Stimulated activated CD8-positive, alpha-beta memory T cell treated with anti-CD3 and anti-CD28 coated beads, Interleukin-4, amount 100 ng/mL, for 4 hours (primary cell): ENCODE measurements at places on chromosomes 1 and 21.

GRCh38 chr1:37477946-37478345 is 3.6 kb downstream of the ZC3H12A start:
- DNase-seq: no peak

DNA sequence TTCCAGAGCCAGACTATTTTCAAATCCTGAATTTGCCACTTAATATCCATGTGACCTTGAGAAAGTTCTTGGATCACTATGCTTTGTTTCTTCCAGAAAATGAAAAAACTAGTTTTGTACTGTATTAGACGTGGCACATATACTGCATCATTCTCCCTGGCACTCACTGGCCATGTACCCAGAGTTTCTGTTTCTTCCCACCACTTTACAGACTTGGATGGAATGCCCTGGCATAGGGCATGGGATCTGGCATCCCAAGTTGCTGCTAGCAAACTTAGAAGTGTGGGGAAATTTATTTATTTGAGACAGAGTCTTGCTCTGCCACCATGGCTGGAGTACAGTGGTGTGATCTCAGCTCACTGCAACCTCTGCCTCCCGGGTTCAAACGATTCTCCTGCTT is 10.0 kb downstream of the KLF18 start:
- DNase-seq: no peak

- no peak for DNase-seq
Measured at GRCh38 chr21:16571594-16571993, 841.8 kb downstream of the USP25 start.

DNA sequence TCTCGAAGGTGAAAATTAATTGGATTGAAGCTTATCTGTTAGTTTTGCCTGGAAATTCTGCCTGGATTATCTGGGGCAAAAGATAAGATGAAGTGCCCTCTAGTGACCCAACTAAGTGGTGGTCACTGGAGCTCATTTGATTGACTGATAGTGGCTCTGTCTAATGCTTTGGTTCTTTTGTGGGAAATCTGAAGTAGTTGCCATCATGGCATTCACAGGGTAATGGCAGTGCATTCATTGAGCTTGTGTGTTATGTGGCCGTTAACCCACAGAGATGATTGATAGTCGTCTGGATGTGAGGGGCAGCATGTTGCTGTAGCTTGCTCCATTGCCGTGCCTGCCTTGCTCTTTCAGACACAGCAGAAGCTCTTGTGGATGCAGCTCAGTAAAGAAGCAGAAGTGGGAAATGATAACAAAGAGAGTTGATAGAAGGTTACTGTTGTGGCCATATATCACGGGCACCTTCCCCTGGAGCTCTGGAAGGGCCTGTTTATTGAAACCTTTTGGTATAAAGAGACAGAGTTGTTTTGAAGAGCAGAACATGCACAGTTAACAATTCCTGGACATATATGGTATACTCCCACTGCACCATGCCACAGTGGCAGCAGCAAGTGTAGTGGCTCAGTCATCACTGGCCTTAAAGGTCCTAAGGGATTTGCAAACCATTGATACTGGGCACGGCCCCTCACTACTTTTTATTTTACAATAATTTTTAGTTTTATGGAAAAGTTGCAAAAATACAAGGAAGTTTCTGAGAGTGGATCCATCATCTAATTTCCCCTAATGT is 42.0 kb downstream of the CXADR start:
- DNase-seq: no peak

GRCh38 chr1:161159913-161160243 is 578 bp downstream of the USP21 start:
- no peak for DNase-seq

DNA sequence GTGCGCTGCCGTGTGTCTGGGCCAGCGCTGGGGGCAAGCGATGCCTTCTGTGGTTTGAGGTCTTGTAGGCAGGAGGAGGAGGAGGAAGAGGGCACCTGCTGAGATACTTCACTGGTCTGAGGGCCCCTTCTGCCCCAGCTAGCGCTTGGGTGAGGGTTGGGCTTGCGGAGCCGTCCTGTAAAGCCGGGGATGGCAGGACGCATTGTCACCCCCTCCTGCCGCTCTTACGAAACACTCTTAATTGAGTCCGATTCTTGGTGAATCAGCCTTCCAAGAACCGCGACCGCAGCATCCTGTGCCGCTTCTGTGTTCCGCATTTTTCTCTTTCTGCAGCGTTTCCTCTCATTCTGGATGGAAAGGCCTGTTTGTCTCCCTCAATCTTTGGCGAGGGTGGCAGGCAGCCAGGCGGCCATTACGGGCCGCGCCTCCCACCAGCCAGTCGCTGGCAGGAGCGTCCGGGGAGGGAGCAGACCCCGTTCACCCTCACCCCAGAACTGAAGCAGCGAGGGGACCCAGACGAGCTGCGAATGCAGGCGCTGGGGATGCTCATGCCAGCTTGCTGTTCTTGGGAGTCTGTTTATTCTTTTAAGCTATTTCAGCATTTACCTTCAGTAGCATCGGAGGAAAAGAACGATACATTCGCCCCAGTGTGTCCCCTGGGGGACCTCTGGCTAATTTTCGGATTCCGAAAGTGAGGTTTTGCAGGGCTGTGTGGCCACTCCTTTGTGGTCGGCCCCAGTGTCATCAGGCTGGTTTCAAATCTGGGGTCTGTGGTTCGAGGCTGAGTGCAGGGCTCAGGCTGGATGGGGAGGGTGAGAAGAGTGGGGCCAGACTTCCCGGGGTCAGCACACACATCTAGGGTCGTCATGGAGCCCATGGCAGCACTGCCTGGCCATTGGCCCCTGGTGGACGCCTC is 62.7 kb downstream of the SKI start:
- DNase-seq: peak; percentile 60

DNA sequence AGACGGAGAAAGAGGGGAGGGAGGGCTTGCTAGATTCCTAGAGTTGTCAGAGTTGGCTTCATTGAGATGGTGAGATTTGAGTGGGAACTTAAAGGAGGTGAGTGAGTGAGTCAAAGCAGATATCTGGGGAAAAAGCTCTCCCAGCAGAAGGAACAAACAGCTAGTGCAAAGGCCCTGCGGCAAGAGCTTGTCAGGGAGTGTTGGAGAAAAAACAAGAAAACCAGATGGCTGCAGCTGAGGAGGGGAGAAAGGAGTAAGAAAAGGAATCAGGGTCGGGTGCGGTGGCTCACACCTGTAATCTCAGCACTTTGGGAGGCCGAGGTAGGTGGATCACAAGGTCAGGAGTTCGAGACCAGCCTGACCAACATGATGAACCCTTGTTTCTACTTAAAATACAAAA is 40.3 kb upstream of the SPOCD1 start:
- DNase-seq: no peak

DNA sequence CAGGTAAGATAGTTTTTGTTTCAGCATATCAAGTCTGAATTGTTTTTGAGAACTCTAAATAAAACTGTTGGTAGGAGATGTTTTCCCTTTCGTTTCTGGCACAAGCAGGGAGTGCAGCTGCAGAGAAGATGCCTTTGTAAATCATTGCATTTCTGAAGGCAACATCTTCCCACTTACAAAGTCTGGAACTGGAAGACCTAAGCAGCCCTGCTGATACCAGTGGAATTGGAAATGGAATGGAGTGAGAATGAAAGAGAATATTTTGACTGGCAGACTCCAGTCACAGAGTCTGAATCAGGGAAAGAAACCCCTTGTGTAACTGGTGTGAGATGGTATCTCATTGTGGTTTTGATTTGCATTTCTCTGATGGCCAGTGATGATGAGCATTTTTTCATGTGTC is 815.6 kb downstream of the LTN1 start:
- DNase-seq: no peak

DNA sequence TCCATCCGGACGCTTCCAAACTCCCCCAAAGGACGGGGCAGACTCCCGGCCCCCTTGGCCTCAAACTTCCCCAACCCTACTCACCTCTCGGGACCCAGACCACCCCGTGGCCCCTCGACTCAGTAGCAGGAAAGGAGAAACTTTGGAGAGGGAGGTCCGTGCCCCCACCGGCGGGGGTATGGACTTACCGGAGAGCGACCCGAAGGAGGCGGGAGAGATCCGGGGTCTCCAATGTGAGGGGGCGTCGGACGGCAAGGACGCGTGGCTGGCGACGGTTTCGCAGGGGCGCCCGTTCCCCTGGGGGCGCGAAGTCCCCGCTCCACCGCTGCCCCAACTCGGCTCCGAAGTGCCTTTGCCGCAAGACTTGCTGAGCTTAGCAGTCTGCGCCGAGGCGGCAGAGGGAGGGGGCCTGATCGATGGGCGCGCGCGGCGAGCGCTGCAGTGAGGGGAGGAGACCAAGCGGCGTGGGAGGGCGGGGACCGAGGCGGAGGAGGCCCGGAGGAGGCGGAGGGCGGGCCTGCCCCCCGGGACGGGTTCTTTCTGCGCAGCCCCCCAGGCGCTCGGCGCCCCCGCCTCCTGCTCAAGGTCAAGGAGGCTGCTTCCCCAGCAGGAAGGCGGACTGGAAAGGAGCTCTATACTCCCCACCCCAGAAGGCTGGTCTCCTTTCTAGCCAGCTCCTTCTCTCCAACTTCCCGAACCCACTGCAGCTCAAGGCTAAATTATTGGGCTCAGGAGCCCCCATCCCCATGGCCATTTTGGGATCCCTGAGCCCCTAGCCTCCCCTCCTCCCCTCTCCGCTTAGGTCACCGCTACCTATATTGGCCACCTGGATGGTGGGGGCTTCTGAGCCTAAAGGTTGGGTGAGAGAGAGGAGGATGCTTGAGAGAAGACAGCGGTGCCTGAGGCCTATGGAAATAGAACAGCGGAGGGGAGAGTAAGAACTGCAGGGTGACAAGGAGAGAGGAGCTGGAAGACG is at the start of gene SYT2:
SYT2 (minus strand) TSS at position 385 of the 976 bp plus-strand sequence. CDS start 104,682 bp downstream, outside the sequence.
- no peak for DNase-seq

DNA sequence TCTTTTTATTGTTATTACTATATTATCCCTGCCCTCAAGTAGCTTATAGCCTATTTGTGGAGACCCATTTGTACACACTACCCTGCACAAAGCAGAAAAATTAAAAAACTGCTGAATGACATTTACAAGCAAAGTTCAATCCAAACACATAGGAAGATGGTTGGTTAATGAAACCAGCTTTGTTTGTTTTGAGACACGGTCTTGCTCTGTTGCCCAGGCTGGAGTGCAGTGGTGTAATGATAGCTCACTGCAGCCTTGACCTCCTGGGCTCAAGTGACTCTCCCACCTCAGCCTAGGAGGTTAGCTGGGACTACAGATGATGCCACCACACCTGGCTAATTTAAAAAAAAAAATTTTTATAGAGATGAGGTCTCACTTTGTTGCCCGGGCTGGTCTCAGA is 31.6 kb downstream of the TGFB2 start:
- no peak for DNase-seq
